Stimulated activated CD4-positive, alpha-beta T cell treated with anti-CD3 and anti-CD28 coated beads, TNF-alpha, amount 100 ng/mL, for 48 hours (primary cell): ENCODE measurements at places on chromosomes 12 and 14.

DNA sequence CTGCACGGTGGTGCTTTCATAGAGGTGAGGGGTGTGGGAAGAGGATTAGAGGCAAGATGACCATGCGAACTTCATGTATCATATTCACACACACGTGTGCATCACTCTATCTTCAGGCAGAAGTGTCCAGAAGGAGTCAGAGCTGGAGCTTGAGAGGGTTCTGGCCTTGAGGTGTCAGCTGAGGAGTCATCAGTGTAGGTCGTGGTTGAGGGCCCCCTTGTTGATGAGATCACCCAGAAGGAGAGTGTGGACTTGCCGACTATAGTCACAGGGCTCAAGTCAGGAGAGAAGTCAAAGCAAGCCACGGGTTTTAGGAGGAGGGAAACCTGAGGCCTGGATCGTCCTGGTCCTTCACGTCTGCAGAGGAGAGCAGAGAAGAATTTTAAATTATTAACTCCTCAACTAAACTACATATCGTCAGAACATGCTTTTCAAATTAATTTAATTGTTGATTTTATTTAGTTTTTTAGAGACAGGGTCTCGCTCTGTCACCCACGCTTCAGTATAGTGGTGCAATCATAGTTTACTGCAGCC, 25.4 kb downstream of the EML1 start:
- DNase-seq: peak; percentile 7

DNA sequence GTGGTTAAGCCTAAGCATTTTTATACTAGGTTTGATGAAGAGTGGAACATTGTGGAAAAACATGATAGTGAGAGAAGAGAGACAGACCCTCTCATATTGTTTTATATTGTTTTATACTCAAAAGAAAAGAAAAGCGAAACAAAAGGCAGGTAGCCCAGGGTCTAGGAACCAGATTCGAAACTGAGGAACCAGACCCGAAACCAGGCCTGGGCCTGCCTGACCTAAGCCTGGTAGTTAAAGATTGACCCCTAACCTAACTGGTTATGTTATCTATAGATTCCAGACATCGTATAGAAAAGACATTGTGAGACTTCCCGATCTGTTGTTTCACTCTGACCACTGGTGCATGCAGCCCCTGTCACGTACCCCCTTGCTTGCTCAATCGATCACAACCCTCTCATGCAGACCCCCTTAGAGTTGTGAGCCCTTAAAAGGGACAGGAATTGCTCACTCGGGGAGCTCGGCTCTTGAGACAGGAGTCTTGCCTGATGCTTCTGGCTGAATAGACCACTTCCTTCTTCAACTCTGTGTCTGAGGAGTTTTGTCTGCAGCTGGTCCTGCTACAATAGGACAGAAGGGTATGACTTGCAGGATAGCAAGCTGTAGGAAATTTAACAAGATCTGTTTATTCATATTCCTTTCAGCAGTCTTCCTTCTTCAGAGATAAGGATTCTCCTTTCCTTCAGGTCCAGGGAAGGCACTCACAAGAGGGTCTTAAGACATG, 147.1 kb upstream of the PLEKHA5 start:
- DNase-seq: no peak

GRCh38 chr12:3828888-3829287, 44.3 kb downstream of the PARP11 start:
- no peak for DNase-seq

- no peak for DNase-seq
Measured at GRCh38 chr12:74722709-74723108, 185.1 kb downstream of the ATXN7L3B start.

- no peak for DNase-seq
Measured at GRCh38 chr12:50440288-50440687, 39.6 kb downstream of the LARP4 start.

DNA sequence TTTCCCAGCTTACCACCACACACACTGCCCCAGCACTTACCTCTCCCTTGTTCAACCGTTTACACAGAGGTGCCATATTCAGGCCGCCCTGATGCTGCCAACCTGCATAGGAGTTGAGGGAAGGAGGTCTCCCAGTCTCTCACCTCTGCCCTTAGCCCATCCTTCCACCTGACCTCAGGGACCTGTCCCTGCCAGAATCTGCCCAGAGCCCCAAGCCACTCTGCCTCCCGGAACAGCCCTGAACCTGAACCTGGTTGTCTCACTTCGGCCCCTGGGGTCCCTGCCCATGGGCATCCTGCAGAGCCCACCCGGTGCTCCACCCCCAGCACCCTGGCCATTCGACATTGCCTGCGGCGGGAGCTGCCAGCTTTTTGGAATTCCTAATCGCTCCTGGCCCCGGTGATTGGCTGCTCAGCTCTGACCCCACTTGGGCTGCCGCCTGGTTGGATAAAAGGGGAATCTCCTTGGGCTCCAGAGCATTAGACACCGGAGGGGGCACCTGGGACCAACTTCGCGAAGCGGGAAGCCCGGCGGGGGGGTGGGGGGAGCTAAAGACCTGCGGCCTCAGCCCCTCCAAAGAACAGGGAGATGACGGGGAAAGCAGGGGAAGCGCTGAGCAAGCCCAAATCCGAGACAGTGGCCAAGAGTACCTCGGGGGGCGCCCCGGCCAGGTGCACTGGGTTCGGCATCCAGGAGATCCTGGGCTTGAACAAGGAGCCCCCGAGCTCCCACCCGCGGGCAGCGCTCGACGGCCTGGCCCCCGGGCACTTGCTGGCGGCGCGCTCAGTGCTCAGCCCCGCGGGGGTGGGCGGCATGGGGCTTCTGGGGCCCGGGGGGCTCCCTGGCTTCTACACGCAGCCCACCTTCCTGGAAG, at the start of gene VSX2:
TSS of gene VSX2 (plus strand) at position 476 of the 874 bp plus-strand sequence. CDS start at position 589, 113 bp downstream.
- no peak for DNase-seq
